ENCODE measurements at places on chromosomes 5 and 9.

DNA sequence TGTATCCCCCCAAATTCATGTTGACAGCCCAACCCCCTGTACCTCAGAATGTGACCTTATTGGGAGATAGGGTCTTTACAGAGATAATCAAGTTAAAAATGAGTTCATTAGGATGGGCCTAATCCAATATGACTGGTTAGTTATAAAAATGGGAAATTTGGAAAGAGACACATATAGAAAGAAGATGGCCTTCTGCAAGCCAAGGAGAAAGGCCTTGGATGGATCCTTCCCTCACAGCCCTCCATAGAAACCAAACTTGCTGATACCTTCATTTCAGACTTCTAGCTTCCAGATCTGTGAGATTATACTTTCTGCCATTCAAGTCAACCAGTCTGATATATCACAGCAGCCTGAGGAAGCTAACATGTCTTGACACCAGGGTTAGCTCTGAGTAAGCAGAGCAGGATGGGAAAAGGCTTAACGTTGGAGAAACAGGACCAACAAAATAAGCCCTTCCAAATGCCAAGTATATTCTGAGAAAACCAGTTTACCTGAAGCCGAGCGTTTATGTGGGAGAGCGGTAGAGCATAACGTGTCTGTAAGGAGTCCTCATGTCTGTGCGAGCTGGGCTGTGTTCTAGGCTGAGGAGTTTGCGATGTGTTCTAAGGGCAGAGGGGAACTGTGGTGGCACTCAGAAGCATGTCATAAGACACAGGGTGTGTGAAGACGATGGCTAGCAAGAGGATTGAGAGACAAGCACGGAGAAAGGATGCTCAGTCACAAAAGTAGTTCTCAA lies 206.1 kb downstream of the PIK3R1 start:
- DNase-seq, result no peak
- no peak overlapping the region for H3K4me3 ChIP-seq
- no peaks in the 10 kb centered on the region for H3K36me3 ChIP-seq

- H3K27ac ChIP-seq, result peak overlapping the region; percentile 94
- H3K4me1 ChIP-seq, result peaks cover 22% of the 10 kb centered on the region
- DNase-seq, result no peak
Measured at GRCh38 chr5:176362233-176362490, 598 bp upstream of the KIAA1191 start.

- no peak overlapping the region for H3K4me3 ChIP-seq
- no peak overlapping the region for H3K27ac ChIP-seq
- H3K27me3 ChIP-seq, result no peaks in the 10 kb centered on the region
- H3K36me3 ChIP-seq, result peaks cover 59% of the 10 kb centered on the region
- peaks cover 7% of the 10 kb centered on the region for H3K4me1 ChIP-seq
- no peak for DNase-seq
Measured at GRCh38 chr9:99231711-99232110, 9.6 kb downstream of the SEC61B start.

GRCh38 chr5:118310401-118310800 lies 677.9 kb downstream of the DTWD2 start:
- no peaks in the 10 kb centered on the region for H3K4me1 ChIP-seq
- no peaks in the 10 kb centered on the region for H3K27me3 ChIP-seq
- H3K27ac ChIP-seq, result no peak overlapping the region
- DNase-seq, result no peak

- DNase-seq, result no peak
- peak overlapping the region; percentile 97 for H3K4me3 ChIP-seq
- H3K27ac ChIP-seq, result peak overlapping the region; percentile 99
- H3K36me3 ChIP-seq, result peaks cover 37% of the 10 kb centered on the region
Measured at GRCh38 chr5:95959888-95960666, 1.6 kb downstream of the ELL2 start.

DNA sequence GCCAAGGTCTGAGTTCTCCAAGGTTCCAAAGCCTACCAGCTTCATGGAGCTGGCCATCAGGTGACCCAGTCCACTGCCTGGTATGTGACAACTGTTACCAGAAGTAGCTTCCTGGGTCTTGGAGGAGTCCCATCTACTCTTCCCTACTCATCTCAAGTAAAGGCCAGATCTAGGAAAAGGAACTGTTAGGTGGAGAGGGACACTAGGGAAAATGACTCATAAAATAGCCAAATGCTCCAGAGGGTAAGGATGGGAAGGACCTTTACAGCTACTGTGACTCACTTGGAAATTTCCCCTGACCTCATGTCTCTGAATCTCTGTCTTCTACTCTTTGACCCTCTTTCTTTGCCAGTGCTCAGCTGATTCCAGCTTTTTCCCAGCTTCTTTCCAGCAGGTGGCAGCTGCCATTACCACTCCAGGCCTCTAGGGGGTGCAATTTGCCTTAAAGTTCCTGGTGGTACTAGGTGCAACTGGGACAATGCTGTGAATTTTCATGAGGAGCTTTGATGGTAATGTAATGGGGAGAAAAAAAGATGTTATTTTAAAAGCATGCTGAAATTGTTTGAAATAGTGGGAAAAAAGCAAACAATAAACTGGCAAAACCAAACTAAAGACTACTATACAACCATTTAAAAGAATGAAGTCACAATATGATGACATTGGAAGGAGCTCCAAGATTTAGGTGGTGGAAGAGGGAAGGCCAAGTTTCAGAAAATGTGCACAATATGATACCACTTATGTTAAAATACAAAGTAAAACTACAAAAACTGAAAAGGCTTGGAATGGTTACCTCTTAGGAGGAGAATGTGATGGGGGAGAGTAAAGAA lies 27.1 kb upstream of the MYORG start:
- no peaks in the 10 kb centered on the region for H3K27me3 ChIP-seq
- peaks cover 3% of the 10 kb centered on the region for H3K36me3 ChIP-seq
- no peaks in the 10 kb centered on the region for H3K4me1 ChIP-seq
- peak; percentile 45 for DNase-seq

GRCh38 chr9:8179381-8180053 lies 379.9 kb upstream of the DMAC1 start:
- peaks cover 3% of the 10 kb centered on the region for H3K36me3 ChIP-seq
- no peak for DNase-seq
- H3K4me1 ChIP-seq, result no peaks in the 10 kb centered on the region

GRCh38 chr9:5893591-5894236 lies 3.0 kb downstream of the MLANA start:
- no peaks in the 10 kb centered on the region for H3K27me3 ChIP-seq
- H3K27ac ChIP-seq, result peak overlapping the region; percentile 7
- no peak for DNase-seq
- no peaks in the 10 kb centered on the region for H3K36me3 ChIP-seq
